Dermis blood vessel endothelial cell (primary cell): ENCODE measurements at places on chromosomes 3 and 15.

DNA sequence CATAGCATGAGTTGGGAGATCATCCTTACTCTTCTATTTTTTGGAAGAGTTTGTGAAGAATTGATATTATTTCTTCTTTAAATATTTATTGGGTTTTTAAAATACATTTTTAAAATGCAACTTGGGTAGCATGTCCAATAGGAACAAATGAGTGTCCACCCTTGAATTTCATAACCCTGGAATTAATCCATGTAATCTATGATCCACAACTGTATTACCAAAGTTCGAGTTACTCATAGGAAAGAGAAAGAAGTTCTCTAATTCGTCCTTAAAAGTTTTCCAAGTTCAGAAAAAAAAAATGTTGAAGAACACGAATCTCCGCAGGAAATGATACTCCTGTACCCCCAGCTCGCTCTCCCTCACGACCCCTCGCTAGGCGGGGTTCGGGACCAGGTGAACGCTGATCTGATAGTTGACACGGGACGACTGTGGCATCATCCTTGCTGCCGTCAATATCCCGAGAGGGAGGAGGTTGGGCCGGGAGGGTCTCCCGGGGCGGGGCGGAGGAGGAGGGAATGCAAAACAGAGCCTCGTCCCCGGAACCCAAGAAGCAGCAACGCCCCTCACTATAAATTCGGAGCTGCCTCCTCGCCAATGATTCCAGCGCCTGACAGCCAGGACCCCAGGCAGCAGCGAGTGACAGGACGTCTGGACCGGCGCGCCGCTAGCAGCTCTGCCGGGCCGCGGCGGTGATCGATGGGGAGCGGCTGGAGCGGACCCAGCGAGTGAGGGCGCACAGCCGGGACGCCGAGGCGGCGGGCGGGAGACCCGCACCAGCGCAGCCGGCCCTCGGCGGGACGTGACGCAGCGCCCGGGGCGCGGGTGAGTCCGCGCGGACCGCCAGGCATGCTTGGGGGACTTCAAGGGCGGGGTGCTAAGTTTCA, at the start of gene AGTR1:
AGTR1 (plus strand) TSS at position 598 of the 884 bp plus-strand sequence. CDS start 43,133 bp downstream, outside the sequence.
- DNase-seq: no peak

DNA sequence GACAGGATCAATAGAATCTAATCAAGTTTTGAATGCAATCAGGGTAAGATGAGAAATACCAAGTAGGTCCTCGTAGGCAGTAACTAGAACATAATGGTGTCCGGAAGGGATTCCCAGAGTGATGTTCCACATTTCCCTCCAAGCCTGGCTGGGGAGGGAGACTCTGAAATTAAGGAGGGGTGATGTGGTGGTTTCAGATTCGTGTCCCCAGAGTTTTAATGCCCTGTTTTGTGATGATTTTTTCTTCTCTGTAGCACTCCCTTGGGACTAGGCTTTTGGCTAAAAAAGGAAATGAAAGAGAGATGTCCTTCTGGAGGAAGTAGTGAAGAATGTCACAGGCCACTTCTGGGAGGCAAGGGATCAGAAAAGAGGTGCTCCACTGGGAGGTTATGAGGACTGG, 108.3 kb upstream of the CACNA2D3 start:
- DNase-seq: no peak

GRCh38 chr3:69642606-69643005, 96.7 kb upstream of the MITF start:
- DNase-seq: no peak

GRCh38 chr3:183252118-183252782, 803 bp upstream of the B3GNT5 start:
- DNase-seq: no peak

- no peak for DNase-seq
These were observed 34.0 kb downstream of the DGKG start for GRCh38 chr3:186327912-186328487.

- no peak for DNase-seq
These were observed 176.1 kb downstream of the KLF13 start for GRCh38 chr15:31502541-31503229.

DNA sequence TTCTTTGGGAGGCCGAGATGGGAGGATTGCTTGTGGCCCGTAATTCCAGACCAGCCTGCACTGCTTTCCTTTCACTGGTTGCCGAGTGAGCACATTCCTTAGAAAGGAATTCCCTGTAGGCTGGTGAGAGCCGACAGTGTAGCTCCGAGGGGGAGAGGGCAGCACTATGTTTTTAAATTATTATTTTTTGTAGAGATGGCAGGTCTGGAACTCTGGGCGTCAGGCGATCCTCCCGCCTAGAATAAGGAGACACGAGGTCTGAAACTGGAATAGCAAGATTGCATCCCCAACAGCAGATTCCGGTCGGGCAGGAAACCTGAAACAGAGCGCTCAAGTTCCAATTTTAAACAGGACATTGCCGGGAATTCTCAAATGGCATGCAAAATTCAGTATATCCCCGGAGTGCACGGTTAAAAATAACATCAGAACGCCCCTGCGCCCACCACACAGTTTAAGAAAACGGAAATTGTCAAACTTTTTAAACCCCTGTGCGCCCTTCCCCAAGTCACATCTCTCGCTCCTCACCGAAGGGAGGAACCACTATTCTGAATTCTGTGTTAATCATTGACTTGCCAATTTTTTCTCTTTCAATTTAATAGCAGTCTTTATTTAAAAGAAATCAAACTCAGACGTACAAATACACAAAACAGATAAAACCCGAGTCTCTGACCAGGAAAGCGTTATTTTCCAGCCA, 643 bp upstream of the RNU5B-1 start:
- peak; percentile 57 for DNase-seq
